Lower lobe of right lung (tissue), 2 donors: ENCODE measurements at places on chromosomes 1 and 21. TPM values are rescaled to one million over a fixed set of nuclear protein-coding genes. Genes with fewer than 3 reads are reported as not detected.

- DNase-seq: no peak
Measured at GRCh38 chr1:96927125-96927524, 205.5 kb downstream of the PTBP2 start.

DNA sequence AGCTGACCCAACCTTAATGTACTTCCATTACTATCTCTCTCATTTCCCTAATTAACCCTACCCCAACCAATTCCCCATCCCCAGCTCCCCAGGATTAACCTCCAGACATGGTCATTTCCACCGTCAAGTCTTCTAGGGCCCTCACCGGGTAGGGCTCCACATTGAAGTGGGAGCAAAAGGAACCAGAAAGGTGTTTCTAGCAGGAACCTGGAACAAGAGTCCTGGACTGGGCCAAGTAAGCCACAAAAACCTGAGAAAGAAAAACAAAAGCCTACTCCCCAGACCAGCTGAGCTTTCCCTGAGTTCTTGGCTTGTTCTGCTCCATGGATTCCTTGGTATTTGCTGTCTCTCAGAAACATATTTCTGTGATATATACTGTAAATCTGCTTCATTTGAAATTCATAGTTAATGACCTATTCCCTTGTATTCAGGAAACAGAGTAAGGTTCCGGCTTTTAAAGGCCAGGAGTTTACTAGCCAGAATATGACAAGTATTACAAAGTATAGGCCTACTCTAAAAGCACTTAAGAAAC lies 58.4 kb downstream of the SYF2 start:
- no peak for DNase-seq

DNA sequence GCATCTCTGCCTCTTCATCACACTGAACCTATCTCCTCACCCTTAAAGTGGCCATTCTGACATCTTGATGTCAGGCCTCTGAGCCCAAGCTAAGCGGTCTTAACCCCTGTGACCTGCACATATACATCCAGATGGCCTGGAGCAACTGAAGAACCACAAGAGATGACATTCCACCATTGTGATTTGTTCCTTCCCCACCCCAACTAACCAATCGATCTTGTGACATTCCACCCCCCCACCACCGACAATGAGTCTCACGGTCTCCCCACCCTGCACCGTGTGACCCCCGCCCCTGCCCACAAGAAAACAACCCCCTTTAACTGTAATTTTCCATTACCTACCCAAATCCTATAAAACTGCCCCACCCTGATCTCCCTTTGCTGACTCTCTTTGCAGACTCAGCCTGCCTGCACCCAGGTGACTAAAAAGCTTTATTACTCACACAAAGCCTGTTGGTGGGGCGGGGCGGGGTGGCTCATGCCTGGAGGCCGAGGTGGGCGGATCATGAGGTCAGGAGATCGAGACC lies 21.0 kb upstream of the PINK1 start:
- no peak for DNase-seq

- no peak for DNase-seq
Measured at GRCh38 chr1:84675631-84676030, 14.6 kb downstream of the SSX2IP start.

- no peak for DNase-seq
Measured at GRCh38 chr1:241457421-241457820, 62.1 kb downstream of the FH start.

The GPR3 gene
- total RNA-seq: 0.18 TPM

DNA sequence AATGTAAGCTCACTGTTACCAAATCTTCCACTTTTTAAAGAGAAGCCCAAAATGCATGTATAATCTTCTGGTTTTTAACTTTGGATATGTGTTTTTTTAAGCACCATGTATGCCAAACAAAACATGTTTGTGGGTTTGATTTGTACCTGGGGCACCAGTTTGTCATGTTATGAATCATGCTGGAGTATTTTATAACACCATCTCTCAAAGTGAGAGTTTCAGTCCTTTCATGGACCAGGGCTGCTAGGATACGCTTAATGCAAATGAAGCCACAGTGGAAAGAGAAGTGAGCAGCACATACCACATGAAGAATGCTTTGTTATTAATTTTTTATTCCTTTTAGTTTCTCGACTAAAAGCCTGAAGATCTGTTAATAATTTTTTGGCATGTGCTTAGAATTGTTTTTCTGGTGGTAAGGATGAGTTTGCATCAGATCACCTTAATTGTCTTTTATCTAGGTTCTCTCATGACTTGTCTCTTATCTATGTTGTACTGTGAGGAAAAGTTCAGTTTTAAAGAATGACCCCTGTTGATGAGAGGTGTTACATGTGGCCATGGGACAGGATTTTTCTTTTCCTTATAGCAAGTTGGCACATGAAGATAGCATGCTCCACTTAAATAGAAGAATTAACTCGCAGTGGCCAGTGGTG lies 2.0 kb upstream of the RABGAP1L start:
- no peak for DNase-seq

- DNase-seq: no peak
Measured at GRCh38 chr1:11701551-11701961, 10.0 kb downstream of the DRAXIN start.

The LCE1E gene
- total RNA-seq: not detected

DNA sequence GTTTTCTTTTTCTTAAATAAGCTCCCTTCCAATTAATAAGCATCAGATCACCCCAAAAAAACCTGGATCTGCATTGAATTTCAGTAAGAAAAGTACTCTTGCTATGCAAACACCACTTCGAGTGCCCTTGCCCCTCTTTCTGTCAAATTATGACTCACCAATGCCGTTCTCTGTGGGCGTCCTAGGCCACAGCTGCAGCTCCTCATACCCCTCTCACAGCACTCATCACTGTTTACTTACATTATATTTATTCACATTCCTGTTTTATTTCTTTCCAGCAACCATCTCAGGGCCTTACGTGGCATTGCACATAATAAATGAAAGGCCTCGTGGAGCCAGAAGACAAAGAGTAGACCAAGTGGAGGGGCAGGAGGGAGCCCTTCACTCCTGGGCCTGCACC lies 99.1 kb upstream of the CTTNBP2NL start:
- DNase-seq: no peak

DNA sequence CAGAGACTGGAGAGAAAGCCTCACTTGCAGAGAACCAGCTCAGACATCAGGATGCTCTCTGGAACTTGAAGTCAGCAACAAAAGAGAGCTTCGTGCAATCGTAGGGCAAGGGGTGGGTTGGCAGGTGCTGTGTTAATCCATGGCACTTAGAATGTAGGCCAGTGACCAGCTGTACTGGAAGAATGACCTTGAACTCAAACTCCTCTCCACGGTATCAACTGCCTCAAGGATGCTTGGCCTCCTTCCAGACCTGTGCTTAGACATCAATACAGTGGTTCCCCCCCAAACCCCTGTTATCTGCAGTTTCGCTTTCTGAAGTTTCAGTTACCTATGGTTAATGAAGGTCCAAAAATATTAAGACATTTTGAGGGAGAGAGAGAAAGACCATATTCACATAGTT lies 6.5 kb downstream of the KANK4 start:
- DNase-seq: no peak

DNA sequence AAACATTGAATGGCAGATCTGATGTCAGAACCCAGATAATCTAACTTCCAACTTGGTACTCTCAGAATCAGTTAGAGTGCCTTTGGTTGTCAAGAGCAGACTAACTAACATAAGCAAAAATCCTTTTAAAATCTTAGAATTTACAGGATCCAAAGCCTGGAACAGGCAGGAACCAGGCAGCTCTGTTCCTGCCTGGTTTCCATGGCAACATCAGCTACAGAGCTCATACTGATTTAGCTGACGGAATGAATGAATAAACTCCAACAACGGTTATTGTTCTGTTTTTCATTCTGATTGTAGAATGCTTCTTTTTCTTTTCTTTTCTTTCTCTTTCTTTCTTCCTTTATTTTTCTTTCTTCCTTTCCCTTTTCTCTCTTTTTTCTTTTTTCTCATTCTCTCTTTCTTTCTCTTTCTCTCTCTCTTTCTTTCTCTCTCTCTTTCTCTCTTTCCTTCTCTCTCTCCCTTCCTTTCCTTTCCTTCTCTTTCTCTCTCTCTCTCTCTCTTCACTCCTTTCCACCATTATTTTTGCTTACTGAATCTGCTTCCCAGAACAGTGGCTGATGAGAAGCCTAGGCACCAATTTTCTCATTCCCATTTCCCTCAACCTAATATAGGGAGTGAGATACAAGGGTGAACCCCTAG lies 121.6 kb downstream of the RGS7 start:
- no peak for DNase-seq

The OR2L3 gene
- total RNA-seq: not detected

GRCh38 chr1:57623039-57623790 lies 199.4 kb upstream of the DAB1 start:
- no peak for DNase-seq

DNA sequence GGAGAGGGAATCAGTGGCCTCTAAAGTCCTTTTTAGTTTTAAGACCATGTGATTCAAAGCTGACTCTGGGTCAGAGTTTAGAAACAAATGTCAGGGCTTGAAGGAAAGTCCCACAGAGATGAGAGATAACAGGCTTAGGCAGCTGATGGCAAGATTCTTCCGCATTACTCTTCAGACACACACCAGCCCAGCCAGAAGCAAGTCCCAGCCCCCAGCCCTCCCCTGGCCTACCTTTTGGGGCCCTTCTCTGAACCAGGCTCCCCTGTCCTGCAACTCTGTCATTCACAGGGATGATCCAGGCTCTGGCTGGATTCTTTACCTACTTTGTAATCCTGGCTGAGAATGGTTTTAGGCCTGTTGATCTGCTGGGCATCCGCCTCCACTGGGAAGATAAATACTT lies 13.1 kb upstream of the CASQ1 start:
- no peak for DNase-seq

DNA sequence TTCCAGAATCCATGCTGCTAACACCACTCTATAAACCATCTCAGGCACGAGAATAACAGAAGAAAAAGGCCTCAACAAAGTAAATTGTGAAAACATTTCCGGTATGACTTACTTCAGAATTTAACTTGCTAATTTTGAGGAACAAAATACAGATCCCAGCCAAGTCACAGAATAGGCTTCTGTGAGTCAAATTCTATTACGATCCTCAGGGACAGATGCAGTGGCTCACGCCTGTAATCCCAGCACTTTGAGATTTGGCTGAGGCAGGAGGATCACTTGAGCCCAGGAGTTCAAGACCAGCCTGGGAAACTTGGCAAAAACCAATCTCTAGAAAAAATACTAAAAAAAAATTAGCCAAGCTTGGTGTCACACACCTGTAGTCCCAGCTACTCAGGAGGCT lies 8.8 kb upstream of the CCDC27 start:
- no peak for DNase-seq

GRCh38 chr1:153616144-153616916 lies at the start of gene S100A14:
TSS of gene S100A14 (minus strand) at chr1:153616325. CDS start at chr1:153615858, 467 bp downstream.
- DNase-seq: peak; percentile 87

DNA sequence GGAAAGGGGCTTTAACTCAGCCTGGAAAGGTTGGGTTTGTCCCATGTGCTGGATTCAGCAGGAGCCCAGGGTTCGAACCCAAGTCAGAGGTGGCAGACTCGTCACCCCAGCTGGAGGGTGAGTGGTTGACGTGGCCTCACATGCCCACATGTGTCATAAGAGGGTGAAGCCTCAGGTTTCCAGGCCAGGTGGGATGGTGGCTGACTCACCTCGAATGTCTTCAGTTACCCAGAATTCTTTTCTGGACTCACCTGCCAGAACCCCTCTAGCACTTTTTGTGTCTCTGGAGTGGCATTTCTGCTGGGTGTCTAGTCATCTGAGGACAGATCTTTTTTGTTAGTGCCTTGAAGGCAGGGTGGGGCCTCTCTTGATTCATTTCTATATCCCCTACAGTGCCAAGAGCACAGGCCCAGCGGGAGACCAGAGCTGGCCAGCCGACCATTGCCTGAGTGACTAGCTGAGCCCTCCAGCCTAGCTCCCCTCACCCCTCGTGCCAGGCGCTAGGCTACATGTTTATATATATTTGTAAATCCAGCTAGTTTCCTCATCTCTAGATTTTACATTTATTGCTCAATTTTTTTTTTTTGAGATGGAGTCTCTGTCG lies 28.1 kb downstream of the IL6R start:
- no peak for DNase-seq

DNA sequence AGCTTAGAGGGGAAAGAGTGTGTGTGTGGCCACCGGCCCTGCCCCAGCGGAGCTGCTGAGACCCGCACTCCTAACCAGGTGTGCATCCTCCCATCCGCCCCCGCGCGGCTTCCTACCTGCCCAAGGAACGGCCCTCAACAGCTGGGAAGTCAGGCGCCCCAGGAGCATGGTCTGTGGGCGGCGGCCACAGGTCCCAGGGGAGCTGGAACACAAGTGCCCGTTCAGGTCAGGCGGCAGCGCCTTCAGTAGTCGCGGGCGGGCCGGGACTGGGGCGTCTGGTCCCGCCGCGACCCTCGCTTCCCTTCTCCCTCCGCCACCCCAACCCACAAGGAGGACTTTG lies 448 bp downstream of the AURKAIP1 start:
- peak; percentile 64 for DNase-seq

DNA sequence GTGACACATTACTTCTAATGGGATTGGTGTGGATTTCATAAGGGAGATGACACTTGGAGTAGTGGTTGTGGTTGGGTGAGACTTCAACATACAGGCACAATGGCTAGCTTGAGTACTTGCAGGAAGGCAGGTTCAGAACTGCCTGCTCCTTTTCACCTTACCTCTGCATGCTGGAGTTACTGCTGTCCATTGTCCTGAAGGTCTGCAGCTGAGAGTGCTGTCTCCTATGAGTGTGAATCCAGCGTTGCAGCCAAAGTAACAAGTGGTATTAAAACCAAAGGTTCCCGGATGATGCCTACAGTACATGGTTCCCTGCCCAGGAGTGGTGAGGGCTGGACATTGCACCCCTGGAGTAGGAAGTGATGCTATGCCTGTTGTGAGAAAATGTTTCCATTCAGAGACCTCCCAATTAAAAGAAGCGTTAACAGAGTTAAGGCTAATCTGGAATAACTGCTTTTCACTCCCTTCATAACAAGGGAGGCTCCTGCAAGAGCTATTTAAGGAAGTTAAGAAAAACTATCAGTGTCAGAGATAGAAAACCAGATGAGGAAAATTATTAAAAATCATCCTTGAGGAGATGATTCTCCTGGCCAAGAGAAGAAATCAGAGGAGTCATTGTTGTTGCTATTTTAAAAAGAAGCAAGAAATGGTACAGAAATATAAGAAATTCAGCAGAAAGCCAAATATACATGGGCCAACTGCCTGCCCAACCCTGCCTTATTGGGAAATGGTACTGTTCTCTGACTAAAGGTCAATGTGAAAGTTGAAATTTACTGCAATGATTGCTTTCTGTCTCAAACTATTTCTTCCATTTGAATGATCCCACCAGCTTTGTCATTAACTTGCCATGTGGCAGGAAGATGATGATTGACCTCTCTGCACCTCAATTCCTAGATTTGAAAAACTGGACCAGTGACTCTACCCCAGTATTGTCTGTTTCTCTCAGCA lies 9.8 kb upstream of the F5 start:
- DNase-seq: no peak

The ZBTB21 gene
- 15.6 TPM for total RNA-seq

GRCh38 chr1:209443361-209443931 lies 140.1 kb upstream of the CAMK1G start:
- DNase-seq: no peak
